ENCODE measurements at places on chromosomes 13 and 19.
A peak's percentile ranks its signal among the peaks of the same experiment; 100 is the strongest.

GRCh38 chr13:45748941-45749759 lies 47.0 kb downstream of the CBY2 start:
- H3K27me3 ChIP-seq: no peaks in the 10 kb centered on the region
- no peak overlapping the region for H3K27ac ChIP-seq
- H3K4me3 ChIP-seq: no peak overlapping the region
- no peaks in the 10 kb centered on the region for H3K4me1 ChIP-seq
- no peak for DNase-seq
- no peaks in the 10 kb centered on the region for H3K36me3 ChIP-seq

DNA sequence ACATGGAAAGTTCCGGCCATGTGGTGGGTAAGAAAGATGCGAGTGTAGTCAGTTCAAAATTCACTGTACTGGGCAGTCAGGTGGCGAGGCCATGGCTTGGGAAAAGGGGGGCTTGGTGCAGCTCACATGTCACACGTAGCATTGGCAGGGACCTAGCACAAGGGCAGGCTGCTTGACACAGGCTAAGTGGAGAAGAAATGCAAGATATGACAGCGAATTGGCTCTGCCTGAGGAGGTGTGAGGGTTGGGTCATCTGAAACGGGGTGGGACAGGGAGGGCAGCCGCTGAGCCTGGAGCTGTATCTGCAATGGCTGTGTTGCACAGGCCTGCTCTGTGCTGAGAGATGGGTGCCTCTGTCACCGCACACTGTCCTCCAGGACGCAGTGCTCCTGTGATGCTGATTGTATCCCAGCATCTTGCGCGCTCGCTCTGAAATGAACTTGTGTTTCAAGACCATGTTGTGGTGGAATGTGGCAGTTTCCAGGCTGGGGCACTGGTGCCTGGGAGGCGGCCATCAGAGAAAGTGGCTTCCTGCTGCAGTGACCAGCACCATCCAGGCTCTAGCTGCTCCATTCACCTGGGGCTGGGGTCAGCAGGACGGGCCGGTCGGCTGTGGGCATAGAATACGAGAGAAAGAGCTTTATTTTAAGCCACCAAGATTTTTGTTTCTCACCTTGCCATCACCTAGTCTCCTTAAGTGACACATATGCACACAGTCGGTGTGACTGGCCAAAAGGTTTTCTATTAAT lies 70.3 kb downstream of the TEX29 start:
- no peak overlapping the region for H3K4me3 ChIP-seq
- DNase-seq: no peak

DNA sequence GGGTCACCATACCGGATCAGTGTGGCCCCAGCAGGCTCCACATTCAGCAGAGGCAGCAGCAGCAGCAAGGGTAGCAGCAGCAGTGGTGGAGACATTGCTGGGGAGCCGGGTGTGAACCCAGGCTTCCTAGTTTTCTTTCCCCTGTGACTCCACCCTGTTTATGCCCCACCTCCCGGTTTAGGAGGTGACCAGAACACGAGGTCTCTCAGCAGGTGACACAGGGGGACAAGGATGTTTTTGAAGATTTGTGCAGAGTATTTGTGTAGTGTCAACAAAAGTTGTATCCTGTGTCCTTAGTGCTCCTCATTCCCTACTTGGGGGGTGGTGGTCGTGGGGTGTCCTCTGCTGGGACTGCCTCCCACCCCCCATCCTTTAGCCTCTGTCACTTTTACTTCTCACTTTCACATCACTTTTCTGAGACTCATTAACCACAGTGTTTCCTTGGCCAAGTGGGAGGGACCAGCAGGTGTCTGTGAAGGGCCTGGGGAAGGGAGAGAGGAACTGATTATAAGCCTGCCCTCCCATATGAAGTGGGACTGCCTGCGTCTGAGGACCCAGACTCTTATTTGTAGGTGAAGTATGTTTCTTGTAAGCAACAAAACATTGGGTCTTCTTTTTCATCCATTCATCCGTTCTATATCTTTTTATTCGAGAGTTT lies 15.6 kb upstream of the KCNC3 start:
- no peaks in the 10 kb centered on the region for H3K27me3 ChIP-seq
- no peak for DNase-seq
- H3K36me3 ChIP-seq: peaks cover 7% of the 10 kb centered on the region
- peak overlapping the region; percentile 23 for H3K4me3 ChIP-seq

DNA sequence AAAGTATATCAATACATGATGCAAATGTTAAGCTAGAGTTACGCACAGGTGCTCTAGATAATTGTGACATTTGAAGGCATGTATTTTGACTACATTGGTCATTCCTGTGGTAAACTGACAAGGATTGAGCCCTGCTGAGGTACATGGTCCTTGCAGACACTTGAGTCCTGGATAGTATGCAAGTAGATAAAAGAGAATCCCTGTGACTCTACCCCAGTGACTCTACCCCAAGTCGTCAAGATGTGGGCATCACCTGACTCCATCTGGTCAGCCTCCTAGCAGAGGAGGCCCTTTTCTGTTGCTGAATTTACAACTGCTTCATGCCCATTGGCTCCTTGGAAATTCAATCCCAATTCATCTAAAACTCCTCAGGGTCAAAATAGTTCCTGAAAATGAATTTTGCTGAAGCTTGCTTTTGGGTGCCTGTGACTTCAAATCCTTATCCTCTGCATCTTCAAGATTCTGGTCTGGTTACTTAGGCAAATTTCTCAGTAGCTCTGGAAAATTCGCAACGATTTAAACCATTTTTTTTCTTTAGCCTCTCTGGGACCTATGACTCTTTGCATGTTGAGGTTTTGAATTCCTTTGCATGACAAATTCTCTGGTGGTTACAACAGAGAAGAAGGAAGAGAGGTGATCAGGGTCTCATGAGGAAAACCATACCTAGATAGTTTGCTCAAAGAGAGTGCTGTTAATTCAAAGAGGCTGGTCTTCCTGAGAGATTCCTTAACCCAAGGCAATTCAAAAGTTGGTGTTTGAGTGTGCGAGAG lies 422.1 kb downstream of the FGF9 start:
- no peaks in the 10 kb centered on the region for H3K27me3 ChIP-seq
- H3K4me3 ChIP-seq: no peak overlapping the region
- peaks cover 7% of the 10 kb centered on the region for H3K4me1 ChIP-seq
- H3K27ac ChIP-seq: no peak overlapping the region
- H3K36me3 ChIP-seq: peaks cover 2% of the 10 kb centered on the region

- no peak for DNase-seq
- H3K4me3 ChIP-seq: no peak overlapping the region
- no peaks in the 10 kb centered on the region for H3K27me3 ChIP-seq
Observed at GRCh38 chr13:98913741-98914140, 64.1 kb downstream of the DOCK9 start.

DNA sequence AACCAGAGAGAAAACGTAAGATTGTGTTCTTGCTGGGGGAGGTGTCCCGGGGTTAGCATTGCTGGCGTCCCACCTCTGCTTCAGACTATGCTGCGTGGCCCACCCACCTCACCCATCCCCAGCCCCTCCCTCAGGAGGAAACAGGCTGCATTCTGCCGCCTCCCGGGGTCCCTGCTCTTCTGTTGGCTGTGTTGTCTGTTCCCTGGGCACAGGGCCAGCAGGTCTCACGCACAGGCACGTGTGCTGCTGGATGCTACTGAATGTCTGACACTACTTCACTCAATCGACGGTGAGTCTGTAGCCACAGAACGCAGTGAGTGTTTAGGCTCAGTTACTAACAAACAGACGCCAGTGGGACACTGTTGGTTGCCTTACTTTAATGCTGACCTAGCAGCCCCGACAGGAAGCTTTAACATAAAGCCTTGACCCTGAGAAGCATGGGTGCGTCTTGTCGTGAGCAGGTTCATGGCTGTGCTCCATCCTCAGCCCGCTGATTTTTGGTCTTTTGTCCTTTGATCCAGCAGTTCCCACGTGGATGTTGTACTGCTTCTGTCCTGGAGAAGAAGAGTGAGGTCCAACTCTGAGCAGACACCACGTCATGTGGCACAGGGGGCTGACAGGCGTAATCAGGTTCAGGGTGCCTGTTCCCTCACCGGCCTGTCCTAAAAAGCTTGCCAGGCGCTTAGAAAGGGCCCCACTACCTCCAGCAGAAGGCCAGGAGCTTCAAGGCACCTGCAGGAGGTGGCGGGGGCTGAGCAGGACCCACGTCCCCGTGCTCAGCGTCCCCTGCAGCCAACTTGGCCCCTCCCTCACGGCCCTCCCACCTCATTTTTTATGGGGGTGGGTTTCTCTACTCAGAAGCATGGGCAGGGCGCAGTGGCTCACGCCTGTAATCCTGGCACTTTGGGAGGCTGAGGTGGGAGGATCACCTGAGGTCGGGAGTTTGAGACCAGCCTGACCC lies 26.0 kb downstream of the NAXD start:
- H3K4me1 ChIP-seq: no peaks in the 10 kb centered on the region
- peaks cover 4% of the 10 kb centered on the region for H3K36me3 ChIP-seq
- H3K27me3 ChIP-seq: no peaks in the 10 kb centered on the region
- DNase-seq: no peak
- no peak overlapping the region for H3K27ac ChIP-seq

DNA sequence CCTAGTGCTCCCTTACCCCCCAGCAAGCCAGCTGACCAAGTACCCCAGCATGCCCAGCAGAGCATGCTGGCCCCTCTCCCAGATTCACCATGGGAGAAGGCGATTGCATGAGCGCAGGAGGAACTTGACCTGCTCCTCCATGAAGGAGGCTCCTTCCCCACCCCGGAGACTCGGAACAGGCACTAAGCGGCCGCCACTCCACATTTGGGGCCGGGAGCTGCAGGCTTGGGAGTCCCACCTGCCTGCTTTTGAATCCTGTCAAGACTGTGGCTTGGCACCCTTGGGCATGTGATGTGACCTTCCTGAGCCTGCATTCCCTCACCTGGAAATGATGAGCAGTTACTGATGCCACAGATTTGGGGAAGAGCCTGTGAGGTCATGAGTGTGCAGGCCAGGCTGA lies 12.7 kb upstream of the TIMM50 start:
- peaks cover 29% of the 10 kb centered on the region for H3K4me1 ChIP-seq
- H3K36me3 ChIP-seq: peaks cover 44% of the 10 kb centered on the region
- no peak overlapping the region for H3K27ac ChIP-seq
- no peak overlapping the region for H3K4me3 ChIP-seq
- no peak for DNase-seq
- H3K27me3 ChIP-seq: no peaks in the 10 kb centered on the region

- no peaks in the 10 kb centered on the region for H3K36me3 ChIP-seq
- no peak for DNase-seq
Observed at GRCh38 chr19:33437393-33437820, 63.9 kb downstream of the CEBPG start.

GRCh38 chr13:105202354-105202753 lies 1333.1 kb downstream of the EFNB2 start:
- no peak overlapping the region for H3K4me3 ChIP-seq
- DNase-seq: no peak
- no peaks in the 10 kb centered on the region for H3K36me3 ChIP-seq
- H3K27ac ChIP-seq: no peak overlapping the region

- H3K27me3 ChIP-seq: no peaks in the 10 kb centered on the region
- no peak for DNase-seq
- no peaks in the 10 kb centered on the region for H3K36me3 ChIP-seq
- H3K4me1 ChIP-seq: peaks cover 39% of the 10 kb centered on the region
- no peak overlapping the region for H3K4me3 ChIP-seq
Observed at GRCh38 chr13:24203273-24203672, 42.8 kb downstream of the SPATA13 start.

DNA sequence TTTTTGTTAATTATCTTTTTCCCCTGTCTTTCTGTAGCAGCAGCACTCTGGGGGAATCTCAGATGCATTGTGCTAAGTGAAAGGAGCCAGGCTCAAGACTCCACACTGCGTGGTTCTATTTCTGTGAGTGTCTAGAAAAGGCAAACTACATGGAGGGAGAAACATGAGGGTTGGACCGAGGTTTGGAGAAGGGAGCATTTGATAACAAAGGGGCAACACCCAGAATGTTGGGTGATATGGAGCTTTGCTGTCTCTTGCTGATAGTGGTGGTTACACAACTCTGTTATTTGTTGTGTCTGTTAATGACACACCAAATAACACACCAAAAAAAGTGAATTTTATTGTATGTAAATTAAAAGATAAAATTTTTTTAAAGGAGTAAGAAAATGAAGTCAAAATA lies 107.8 kb downstream of the COL4A2 start:
- no peak overlapping the region for H3K4me3 ChIP-seq
- peaks cover 11% of the 10 kb centered on the region for H3K4me1 ChIP-seq
- peaks cover 90% of the 10 kb centered on the region for H3K27me3 ChIP-seq
- H3K36me3 ChIP-seq: no peaks in the 10 kb centered on the region
- no peak for DNase-seq

DNA sequence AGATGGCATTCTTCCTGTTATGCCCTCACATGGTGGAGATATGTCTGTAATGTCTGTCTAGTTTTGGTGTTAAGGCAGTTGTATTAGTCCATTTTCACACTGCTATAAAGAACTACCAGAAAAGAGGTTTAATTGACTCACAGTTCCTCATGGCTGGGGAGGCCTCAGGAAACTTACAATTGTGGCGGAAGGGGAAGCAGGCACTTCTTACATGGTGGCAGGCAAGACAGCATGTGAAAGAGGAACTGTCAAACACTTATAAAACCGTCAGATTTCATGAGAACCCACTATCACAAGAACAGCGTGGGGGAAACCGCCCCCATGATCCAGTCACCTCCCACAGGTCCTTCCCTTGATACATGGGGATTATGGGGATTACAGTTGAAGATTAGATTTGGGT lies 3.2 kb downstream of the ZNF441 start:
- H3K4me1 ChIP-seq: peaks cover 15% of the 10 kb centered on the region
- peaks cover 55% of the 10 kb centered on the region for H3K36me3 ChIP-seq
- H3K4me3 ChIP-seq: no peak overlapping the region
- H3K27me3 ChIP-seq: no peaks in the 10 kb centered on the region
- DNase-seq: no peak
- H3K27ac ChIP-seq: no peak overlapping the region

Measured in activated T-cell treated with anti-CD3 and anti-CD28 coated beads, Interleukin-2, amount 50 U/mL, for 72 hours (primary cell).